Hepatocyte (in vitro differentiated cells): ENCODE measurements at places on chromosomes 16 and 17.
A peak's percentile ranks its signal among the peaks of the same experiment; 100 is the strongest.

GRCh38 chr16:79933603-79934002, 333.1 kb upstream of the MAF start:
- no peak for DNase-seq

DNA sequence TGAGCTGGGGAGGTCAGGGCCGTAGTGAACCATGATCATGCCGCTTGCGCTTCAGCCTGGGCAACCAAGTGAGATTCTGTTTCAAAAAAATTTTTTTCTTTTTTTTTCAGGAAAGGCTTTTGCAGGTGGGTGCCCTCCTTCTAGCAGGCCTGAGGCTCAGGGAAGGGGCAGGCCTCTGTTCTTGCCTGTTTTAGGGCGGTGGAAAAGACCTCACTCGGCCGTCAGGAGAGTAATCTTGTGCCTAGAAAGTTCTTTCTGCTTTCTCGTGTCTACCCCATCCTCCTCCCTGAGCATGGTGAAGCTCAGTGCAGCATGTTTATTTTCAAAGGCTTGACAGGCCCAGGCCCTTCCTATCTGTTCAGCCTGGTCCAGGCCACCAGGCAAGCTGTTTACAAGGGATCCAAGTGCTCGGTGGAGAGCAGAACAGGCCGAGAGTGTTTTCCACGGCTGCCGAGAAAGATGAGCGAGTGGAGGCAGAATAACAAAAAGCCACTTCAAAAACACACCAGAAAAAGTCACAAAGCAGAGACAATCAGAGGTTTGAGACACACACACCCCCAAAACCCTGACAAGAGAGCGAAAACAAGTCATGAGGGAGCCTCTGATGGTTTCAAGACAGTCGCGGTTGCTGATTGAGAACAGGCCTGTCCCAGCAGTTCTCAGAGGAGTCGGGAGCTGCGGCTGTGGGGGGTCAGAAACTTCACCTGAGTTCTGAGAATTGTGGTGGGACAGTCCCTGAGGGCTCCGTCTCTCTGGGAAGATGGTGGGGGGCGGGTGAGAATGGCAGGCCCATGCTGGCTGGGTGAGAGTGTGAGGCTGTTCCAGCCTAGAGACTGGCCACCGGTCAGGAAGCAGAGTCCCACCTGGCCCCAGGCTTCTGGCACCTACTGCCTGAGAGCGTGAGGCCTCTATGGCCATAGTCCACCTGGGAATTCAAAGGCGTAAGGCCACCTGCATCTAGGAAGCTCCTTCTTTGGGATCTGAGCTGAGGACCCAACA, 37.5 kb upstream of the CCR7 start:
- DNase-seq: no peak

GRCh38 chr17:79622122-79622601, 11.3 kb upstream of the RBFOX3 start:
- DNase-seq: no peak

DNA sequence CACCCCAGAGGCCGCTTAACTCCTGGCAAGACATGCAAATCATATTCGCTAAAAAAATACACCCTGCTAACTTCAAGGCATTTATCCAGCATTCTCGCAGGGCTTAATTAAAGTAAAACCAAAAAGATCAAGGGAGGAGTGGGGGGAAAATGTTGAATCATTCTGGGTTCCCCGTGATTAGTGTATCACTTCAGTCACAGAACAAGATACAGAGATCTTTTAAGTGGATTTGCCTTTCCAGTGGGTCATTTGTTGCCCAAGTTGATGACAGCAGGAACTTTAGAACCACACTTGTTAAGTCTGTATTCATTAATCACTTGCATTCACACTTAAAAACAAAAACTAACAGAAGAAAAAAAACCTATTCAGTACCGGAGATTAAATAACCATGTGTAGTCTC, 17.3 kb downstream of the CRYBA1 start:
- no peak for DNase-seq

GRCh38 chr17:34799751-34800150, 161.5 kb downstream of the CCT6B start:
- DNase-seq: no peak

DNA sequence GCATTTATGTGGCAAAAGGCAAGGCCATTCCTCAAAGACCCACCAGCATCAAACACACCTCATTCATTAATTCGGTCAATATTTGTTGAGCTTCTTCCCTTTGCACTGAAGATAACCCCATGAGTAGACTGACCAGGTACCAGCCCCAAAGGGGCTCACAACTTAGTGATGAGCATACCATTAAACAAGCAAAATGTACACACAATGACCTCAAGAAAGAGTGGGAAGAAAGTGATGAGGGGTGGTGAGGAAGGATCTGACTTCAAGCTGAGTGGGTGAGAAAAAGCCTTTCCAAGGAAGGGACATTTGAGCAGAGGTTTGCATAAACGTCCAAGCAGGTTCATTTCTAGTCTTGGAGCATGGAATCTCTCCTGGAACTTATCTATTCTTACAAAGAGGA, 562.5 kb downstream of the TOX3 start:
- DNase-seq: no peak

DNA sequence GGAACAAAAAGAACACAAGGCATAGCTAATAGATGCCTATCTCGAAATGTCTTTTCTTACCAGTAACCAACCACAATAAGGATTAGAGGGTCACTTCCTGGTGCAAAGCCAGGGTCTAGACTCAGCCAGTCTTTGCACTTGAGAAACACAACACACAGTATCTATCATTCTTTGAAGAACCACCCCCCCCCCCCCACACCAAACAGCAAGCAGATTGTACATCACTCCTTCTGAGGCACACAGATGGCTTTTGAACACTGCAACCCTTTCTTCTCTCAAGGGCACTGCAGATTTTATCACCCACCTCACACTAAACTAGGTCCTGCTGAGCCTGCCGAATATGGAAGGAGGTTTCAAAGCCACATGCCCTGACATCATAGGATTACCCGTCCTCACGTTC, 145.6 kb downstream of the AATF start:
- DNase-seq: no peak

DNA sequence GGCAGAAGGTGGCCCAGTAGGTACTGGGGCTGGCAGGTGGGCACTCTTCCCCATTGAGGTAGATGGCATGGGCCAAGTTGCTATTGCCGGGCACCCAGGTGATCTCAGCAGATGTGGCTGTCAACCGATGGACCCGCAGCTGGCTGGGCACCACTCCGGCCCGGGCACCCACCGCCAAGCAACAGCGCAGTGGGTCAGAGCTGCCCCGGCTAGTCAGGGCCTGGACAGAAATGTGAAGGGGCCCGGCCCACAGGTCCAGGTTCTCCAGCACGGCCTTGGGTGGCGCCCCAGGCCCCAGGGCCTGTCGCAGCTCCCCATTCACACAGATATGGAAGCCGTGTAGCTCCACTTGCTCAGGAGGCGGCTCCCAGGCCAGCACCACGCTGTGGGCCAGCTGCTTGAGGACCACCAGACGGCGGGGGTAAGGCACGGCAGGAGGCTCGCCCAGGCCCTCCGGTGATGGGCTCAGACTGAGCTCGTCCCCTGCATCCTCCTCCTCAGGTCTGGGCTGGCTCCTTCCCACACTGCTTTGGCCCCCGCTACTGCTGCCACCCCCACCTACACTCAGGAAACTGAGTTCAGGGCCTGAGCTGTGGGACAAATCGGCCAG, 16.5 kb downstream of the TSPOAP1 start:
- DNase-seq: no peak

GRCh38 chr17:78134899-78135385, 4.4 kb downstream of the TMC8 start:
- DNase-seq: no peak

GRCh38 chr17:81489998-81490992, 22.3 kb downstream of the ACTG1 start:
- DNase-seq: no peak

DNA sequence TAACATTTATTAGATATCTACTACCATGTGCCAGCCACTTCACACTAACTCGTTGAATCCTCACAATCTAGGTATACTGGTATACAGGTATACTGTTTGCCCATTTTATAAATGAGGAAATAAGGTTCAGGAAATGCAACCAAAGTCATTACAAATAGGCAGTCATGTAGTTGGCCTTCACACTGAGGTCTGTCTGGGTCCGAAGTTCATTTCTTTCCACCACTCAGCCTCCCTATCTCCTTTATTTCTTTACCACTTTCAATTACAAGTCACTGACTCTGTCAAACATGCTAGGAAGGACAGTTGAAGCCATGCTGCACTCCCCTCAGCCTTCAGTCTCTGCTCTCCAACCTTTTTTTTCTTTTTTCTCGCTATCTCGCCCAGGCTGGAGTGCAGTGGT, 20.7 kb upstream of the SIAH1 start:
- DNase-seq: peak; percentile 50

GRCh38 chr16:4180511-4180910, 61.4 kb downstream of the SRL start:
- DNase-seq: no peak

GRCh38 chr16:53357208-53357586, 77.1 kb upstream of the RBL2 start:
- no peak for DNase-seq

- DNase-seq: peak; percentile 64
Measured at GRCh38 chr17:82297280-82297713, 20.1 kb downstream of the CD7 start.

GRCh38 chr16:56212144-56212543, 20.9 kb downstream of the GNAO1 start:
- DNase-seq: no peak

GRCh38 chr16:74431516-74431915, 10.2 kb upstream of the CLEC18B start:
- DNase-seq: no peak

GRCh38 chr17:80380555-80381002, 34.4 kb upstream of the ENDOV start:
- no peak for DNase-seq

DNA sequence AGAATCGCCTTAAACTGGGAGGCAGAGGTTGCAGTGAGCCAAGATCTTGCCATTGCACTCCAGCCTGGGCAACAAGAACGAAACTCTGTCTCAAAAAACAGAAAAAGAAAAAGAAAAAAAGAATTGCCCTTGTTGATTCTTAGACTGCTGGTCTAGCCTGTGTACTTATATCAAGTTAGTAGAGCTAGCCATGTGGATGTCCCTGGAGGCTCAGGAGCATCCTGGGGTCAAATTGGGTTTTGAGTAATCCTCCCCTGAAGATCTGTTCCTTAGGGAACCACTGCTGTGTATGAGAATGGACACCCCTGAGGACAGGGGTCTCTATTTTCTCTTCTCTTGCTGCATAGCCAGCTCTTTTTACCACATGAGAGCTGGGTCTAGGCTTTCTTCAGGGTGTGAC, 21.5 kb downstream of the SLC7A6OS start:
- no peak for DNase-seq

- DNase-seq: peak; percentile 74
Measured at GRCh38 chr16:66344533-66345145, 21.9 kb upstream of the CDH5 start.

GRCh38 chr17:56359518-56359917, 206.2 kb downstream of the ANKFN1 start:
- DNase-seq: no peak

GRCh38 chr17:73799096-73799495, 154.9 kb upstream of the SDK2 start:
- DNase-seq: no peak

DNA sequence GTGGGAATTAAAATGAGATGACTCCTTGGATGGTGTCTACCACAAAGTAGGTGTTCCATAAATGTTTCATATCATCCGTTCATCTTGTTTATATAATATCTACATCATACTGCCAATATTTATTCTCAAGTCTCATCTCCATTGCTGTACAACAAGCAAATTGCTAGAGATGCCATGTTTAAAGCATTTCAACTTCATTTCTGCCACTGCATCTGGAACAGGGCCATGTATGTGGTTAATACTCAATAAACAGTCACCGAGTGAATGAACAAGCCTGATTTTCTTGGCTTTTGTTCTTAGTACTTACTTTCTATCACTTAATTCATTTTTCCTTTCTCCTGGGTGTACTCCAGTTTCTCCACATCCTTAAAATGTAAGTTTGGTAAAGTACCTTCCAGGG, 107.6 kb downstream of the KCNJ2 start:
- DNase-seq: no peak

DNA sequence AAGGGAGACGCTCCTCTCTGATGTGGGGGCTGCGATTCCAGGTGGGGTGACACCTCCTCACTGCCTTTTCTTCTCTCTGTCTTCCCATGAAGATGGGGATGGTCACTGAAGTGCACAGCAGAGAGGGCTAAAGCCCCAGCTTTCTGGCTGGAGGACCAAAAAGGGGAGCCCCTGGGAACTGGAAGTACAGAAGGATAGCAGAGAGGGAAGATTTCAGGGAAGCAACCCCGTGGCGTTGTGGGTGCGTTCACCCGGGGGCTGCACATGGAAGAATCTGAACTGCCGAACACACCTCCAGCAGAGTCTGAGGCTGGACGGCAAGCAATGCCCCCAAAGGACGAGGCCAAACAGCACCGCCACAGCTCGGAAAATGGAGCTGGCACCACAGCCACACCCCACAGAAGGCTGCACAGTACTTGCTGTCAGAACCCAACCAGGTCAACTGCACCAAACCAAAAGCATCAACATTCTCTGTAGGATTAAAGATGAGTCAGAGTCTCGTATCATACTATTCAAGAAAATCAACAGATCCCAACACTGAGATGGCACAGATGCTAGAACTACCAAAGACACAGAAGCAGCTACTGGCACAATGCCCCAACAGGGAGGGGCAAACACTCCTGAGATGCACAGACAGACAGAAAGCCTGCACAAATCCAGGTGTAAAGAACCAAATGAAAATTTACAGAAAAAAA, 49.9 kb downstream of the MAP1LC3B start:
- no peak for DNase-seq

- peak; percentile 82 for DNase-seq
Measured at GRCh38 chr16:79599837-79600637, 500 bp downstream of the MAF start.

DNA sequence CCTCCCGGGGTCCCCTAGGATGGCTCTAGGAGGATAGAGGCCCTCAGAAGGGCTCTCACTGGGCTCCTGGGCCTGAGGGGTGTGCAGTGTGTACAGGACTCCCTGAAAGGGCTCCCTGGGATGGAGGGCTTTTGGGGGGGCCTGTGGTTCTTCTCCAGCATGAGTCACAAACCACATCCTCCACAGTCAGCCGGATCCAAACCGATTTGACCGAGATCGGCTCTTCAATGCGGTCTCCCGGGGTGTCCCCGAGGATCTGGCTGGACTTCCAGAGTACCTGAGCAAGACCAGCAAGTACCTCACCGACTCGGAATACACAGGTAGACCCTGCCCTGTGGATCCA, 4.5 kb downstream of the TRPV2 start:
- DNase-seq: peak; percentile 5

DNA sequence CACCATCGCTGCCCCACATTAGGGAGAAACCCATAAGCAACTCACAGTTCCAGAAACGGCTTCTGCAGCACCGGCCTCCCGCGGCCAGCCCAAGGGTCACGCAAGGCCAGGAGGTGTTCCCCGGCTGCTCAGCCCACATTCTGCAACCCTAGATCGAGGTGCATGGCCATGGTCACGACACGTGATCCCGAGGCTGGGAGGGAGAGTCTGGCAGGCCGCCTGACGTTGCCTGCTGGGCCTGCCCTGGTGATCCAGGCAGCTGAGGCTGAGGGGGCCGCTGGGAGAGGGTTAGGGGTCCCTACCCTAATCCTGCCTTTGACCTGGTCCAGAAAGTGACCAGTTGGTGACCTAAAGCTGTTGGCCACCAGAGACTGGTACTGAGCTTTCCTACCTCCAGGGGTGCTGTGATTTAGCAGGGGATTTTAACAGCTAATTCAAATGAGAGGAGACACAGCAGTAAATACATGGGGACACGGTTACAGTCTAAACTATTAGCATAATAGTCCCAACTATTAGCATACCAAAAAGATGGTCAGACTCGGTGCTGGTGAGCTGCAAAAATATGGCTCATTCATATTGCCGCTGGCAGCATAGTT, 97.4 kb upstream of the CIBAR2 start:
- DNase-seq: no peak
